ENCODE measurements at places on chromosomes 2 and 18. TPM values are rescaled to one million over a fixed set of nuclear protein-coding genes. Genes with fewer than 3 reads are reported as not detected.

Gene CFC1
- 0.41 TPM for total RNA-seq

Gene LRRTM1
- 11.4 TPM for total RNA-seq

Gene KIF1A
- total RNA-seq = 146 TPM

Gene DTNA
- 46.5 TPM for total RNA-seq

Gene HOXD10
- total RNA-seq = not detected

Gene ABCG5
- not detected for total RNA-seq

Gene SIX3
- 1.2 TPM for total RNA-seq

Gene NAB1
- total RNA-seq = 57.5 TPM

Gene RAB17
- total RNA-seq = 0.41 TPM

Gene SFTPB
- not detected for total RNA-seq

Gene CAPN13
- not detected for total RNA-seq

Gene MAP2
- total RNA-seq = 678 TPM

Gene CHST9
- 2.4 TPM for total RNA-seq

Gene G6PC2
- total RNA-seq = not detected

Gene OTOS
- total RNA-seq = 0.41 TPM

Gene OSR1
- total RNA-seq = 3.7 TPM

Gene GPC1
- 38.7 TPM for total RNA-seq

Gene GNAL
- total RNA-seq = 92.9 TPM

Gene CCDC148
- 32.6 TPM for total RNA-seq

Gene UXS1
- 70.1 TPM for total RNA-seq

Gene GAREM1
- total RNA-seq = 35.9 TPM

Gene DPYSL5
- total RNA-seq = 101 TPM

Gene NEDD4L
- total RNA-seq = 108 TPM

Gene LDLRAD4
- 60.7 TPM for total RNA-seq

Gene REG3A
- not detected for total RNA-seq

Gene FSHR
- total RNA-seq = not detected

Gene DNAH7
- 11.4 TPM for total RNA-seq

Gene MAPK4
- 23.6 TPM for total RNA-seq

Gene CRYBA2
- total RNA-seq = not detected

Gene DSG1
- total RNA-seq = under 0.01 TPM

Gene MROH2A
- not detected for total RNA-seq

Gene TTC27
- total RNA-seq = 28.5 TPM

Gene IL37
- not detected for total RNA-seq

Gene ANKRD53
- total RNA-seq = 1.2 TPM

Gene TMEM131
- total RNA-seq = 30.2 TPM

Gene MRO
- 0.82 TPM for total RNA-seq
